ENCODE measurements at places on chromosomes 3 and 15. TPM values are rescaled to one million over a fixed set of nuclear protein-coding genes. Genes with fewer than 3 reads are reported as not detected.

The COL6A5 gene
- not detected for total RNA-seq

The GPR149 gene
- total RNA-seq = not detected

The C2CD4A gene
- total RNA-seq = 0.87 TPM

The SLC22A13 gene
- under 0.01 TPM for total RNA-seq

The CASR gene
- total RNA-seq = not detected

The ZDHHC3 gene
- total RNA-seq = 61.5 TPM

The KLHL40 gene
- not detected for total RNA-seq

The MNS1 gene
- 0.20 TPM for total RNA-seq

The SAMD7 gene
- not detected for total RNA-seq

The FBXL22 gene
- 0.20 TPM for total RNA-seq

The NOX5 gene
- not detected for total RNA-seq

The CD276 gene
- 41.4 TPM for total RNA-seq

The ZPLD1 gene
- total RNA-seq = not detected

The EEF1AKMT4 gene
- total RNA-seq = 3.6 TPM

The KLHDC8B gene
- 144 TPM for total RNA-seq

The TM4SF1 gene
- 1,181 TPM for total RNA-seq

The PCYT1A gene
- 43.8 TPM for total RNA-seq

The MRPL3 gene
- total RNA-seq = 50.6 TPM

The CACNA2D3 gene
- not detected for total RNA-seq

The ZNF385D gene
- total RNA-seq = 1.8 TPM

The NKTR gene
- total RNA-seq = 46.0 TPM

The VIPR1 gene
- not detected for total RNA-seq

The ARNT2 gene
- total RNA-seq = 0.22 TPM

The SERPINI2 gene
- total RNA-seq = not detected

The ZNF662 gene
- total RNA-seq = 1.8 TPM

The IL20RB gene
- total RNA-seq = 0.79 TPM

The MESP2 gene
- total RNA-seq = not detected

The TLR9 gene
- total RNA-seq = not detected

The CHRD gene
- total RNA-seq = 0.22 TPM

The DISP2 gene
- under 0.01 TPM for total RNA-seq

The B3GALNT1 gene
- 8.7 TPM for total RNA-seq

The PARP16 gene
- 1.7 TPM for total RNA-seq

The SEMA3B gene
- 0.60 TPM for total RNA-seq

Data from lung microvascular endothelial cell (primary cell).